Mesenchymal stem cell (in vitro differentiated cells and primary cell): ENCODE measurements at places on chromosomes 11 and 22.

- no peak overlapping the region for H3K27ac ChIP-seq
- H3K27me3 ChIP-seq, result no peaks in the 10 kb centered on the region
- H3K4me1 ChIP-seq, result no peaks in the 10 kb centered on the region
These were observed 491.2 kb upstream of the LRRC4C start for GRCh38 chr11:41950470-41951143.

- H3K27me3 ChIP-seq, result no peaks in the 10 kb centered on the region
- H3K4me1 ChIP-seq, result no peaks in the 10 kb centered on the region
- DNase-seq, result no peak
- H3K27ac ChIP-seq, result no peak overlapping the region
These were observed 228.9 kb downstream of the CTTN start for GRCh38 chr11:70627219-70627618.

DNA sequence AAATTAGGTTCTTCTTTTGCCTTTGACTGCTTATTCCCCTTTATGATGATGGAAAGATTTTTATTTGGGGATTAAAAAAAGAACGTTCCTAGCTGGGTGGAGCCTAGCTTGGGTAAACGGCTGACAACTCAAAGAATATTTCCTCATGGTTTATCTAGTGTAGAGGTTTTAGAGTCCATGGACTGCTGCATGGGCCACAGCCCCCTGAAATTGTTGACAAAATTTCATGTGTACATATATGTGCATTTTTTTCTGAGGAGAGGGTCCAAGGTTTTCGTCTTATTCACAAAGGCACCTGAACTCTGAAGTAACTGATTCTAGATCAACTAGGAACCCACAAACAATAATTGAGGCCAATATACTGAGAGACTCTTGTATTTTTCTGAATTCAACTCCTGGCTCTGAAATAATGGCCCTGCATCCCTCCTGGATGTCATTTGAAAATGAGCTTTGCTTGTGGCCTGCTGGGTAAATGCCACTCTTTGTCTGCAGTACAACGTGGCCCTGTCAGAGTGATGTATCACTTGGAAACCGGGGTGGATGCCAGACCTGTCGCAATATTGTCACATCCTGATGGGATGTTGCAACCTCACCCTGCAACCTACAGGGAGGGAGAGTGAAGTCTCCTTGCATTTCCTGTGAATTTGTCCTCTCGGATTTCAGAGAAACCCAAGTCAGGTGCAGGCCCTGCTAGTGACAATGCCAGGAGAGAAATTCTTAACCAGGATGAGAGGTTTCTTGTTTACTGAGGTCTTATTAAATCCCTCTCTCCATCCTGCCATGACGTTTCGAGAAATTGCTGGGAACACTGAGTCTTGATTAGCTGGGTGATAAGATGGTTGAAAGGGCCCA, 33.8 kb downstream of the EHF start:
- DNase-seq, result peak; percentile 77
- no peaks in the 10 kb centered on the region for H3K36me3 ChIP-seq
- H3K27me3 ChIP-seq, result no peaks in the 10 kb centered on the region
- no peak overlapping the region for H3K4me3 ChIP-seq

DNA sequence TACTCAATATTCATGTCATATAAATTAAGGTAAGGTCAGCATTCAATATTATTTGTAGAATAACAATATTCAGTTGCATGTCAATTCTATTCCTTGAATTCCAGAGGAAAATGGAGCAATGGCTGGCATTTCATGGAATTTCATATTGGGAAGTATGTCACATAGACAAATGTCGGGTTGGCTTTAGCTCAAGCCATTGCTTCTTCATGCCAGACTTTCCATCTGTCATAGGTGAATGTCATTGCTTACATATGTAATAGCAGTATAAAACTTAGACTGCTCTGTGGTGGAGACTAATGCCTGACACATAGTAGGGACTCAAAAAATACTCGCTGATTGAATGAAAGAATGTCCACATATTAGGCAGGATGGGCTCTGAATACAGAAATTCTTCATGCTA, 509.6 kb upstream of the CHORDC1 start:
- no peaks in the 10 kb centered on the region for H3K4me1 ChIP-seq
- no peak overlapping the region for H3K4me3 ChIP-seq
- no peaks in the 10 kb centered on the region for H3K27me3 ChIP-seq
- H3K27ac ChIP-seq, result no peak overlapping the region
- H3K36me3 ChIP-seq, result no peaks in the 10 kb centered on the region

- no peak overlapping the region for H3K4me3 ChIP-seq
- no peak for DNase-seq
- H3K4me1 ChIP-seq, result peaks cover 27% of the 10 kb centered on the region
- H3K36me3 ChIP-seq, result peaks cover 67% of the 10 kb centered on the region
- H3K27ac ChIP-seq, result no peak overlapping the region
These were observed 3.7 kb upstream of the SSH3 start for GRCh38 chr11:67299471-67300191.

- no peaks in the 10 kb centered on the region for H3K27me3 ChIP-seq
- peaks cover 9% of the 10 kb centered on the region for H3K4me1 ChIP-seq
- no peak overlapping the region for H3K27ac ChIP-seq
- H3K4me3 ChIP-seq, result no peak overlapping the region
- peaks cover 27% of the 10 kb centered on the region for H3K36me3 ChIP-seq
- peak; percentile 41 for DNase-seq
These were observed 19.2 kb upstream of the ADSL start for GRCh38 chr22:40326905-40327735.

DNA sequence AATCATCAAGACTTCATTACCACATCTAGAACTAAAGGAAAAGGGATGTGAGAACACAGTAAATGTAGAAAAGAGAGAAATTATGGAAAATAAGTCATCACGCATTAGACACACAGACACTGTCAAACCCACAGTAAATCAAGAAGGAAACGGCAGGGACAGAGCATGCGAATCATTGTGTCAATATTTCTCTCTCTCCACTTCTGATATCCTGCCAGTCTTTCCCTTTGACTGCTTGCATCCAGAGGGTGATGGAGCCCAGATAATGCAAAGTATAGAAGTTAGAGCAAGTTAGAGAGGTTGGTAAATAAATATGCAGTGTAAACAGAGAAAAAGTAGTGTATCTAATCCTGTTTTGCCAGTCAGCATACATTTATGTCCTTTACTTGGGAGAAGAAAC, 706.8 kb upstream of the ANO3 start:
- H3K27me3 ChIP-seq, result no peaks in the 10 kb centered on the region
- DNase-seq, result no peak
- no peak overlapping the region for H3K4me3 ChIP-seq
- H3K27ac ChIP-seq, result no peak overlapping the region
- no peaks in the 10 kb centered on the region for H3K36me3 ChIP-seq
- no peaks in the 10 kb centered on the region for H3K4me1 ChIP-seq

GRCh38 chr11:83401506-83402225, 115.5 kb upstream of the CCDC90B start:
- H3K27ac ChIP-seq, result no peak overlapping the region
- DNase-seq, result no peak
- H3K36me3 ChIP-seq, result no peaks in the 10 kb centered on the region
- H3K27me3 ChIP-seq, result no peaks in the 10 kb centered on the region

GRCh38 chr11:8286886-8287285, 23.2 kb upstream of the LMO1 start:
- H3K27ac ChIP-seq, result no peak overlapping the region
- H3K27me3 ChIP-seq, result peaks cover 29% of the 10 kb centered on the region
- no peak overlapping the region for H3K4me3 ChIP-seq
- no peaks in the 10 kb centered on the region for H3K36me3 ChIP-seq
- peaks cover 7% of the 10 kb centered on the region for H3K4me1 ChIP-seq

GRCh38 chr11:96195671-96196070, 147.3 kb downstream of the MAML2 start:
- no peaks in the 10 kb centered on the region for H3K36me3 ChIP-seq
- peaks cover 2% of the 10 kb centered on the region for H3K4me1 ChIP-seq
- DNase-seq, result no peak
- no peaks in the 10 kb centered on the region for H3K27me3 ChIP-seq

GRCh38 chr11:63873311-63873710, 34.4 kb downstream of the MARK2 start:
- H3K36me3 ChIP-seq, result peaks cover 21% of the 10 kb centered on the region
- no peaks in the 10 kb centered on the region for H3K27me3 ChIP-seq
- peaks cover 34% of the 10 kb centered on the region for H3K4me1 ChIP-seq
- no peak overlapping the region for H3K4me3 ChIP-seq

DNA sequence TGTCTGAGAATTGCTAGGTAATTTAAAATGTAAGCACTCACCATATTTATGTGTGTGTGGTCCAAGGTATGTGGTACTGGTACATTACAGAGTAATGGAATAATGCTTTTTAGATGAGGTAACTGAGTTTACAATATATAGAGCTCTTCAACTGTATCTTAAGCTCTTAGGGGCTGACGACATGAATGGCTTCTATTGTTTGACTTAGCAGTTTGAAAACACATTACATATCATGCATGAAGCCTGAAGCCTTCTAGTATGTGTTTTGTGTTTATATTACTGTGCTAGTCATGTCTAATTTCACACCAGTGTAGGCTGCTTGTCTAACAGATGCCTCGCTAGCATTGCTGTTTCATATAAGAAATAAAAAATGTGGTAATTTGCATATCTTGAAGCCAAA, 37.2 kb downstream of the GAS2 start:
- DNase-seq, result peak; percentile 58
- no peaks in the 10 kb centered on the region for H3K4me1 ChIP-seq
- no peaks in the 10 kb centered on the region for H3K36me3 ChIP-seq
- no peak overlapping the region for H3K27ac ChIP-seq
- no peaks in the 10 kb centered on the region for H3K27me3 ChIP-seq

DNA sequence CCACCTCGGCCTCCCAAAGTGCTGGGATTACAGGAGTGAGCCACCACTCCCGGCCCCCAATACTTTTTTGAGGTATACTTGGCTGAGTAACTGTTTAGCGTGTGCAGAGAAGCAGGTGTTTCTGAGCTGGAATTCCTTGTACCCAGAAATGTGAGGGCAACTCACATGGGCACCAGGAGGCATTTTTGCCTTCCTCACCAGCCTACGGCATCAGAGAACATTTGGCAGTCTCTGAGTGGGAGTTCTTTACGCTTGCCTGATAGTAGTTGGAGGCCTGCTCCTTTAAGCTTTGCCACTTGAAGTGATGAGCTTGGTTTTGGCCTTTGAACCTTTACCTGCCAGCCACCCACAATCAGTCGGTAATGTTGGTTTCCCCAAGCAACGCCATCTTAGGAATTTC, 9.2 kb downstream of the PARVB start:
- H3K27ac ChIP-seq, result no peak overlapping the region
- no peaks in the 10 kb centered on the region for H3K27me3 ChIP-seq
- DNase-seq, result no peak
- H3K4me3 ChIP-seq, result no peak overlapping the region
- no peaks in the 10 kb centered on the region for H3K36me3 ChIP-seq

- no peak overlapping the region for H3K4me3 ChIP-seq
- H3K27ac ChIP-seq, result no peak overlapping the region
- no peak for DNase-seq
- H3K36me3 ChIP-seq, result no peaks in the 10 kb centered on the region
- no peaks in the 10 kb centered on the region for H3K4me1 ChIP-seq
- no peaks in the 10 kb centered on the region for H3K27me3 ChIP-seq
These were observed 11.8 kb downstream of the C11orf87 start for GRCh38 chr11:109433753-109434256.

- H3K4me1 ChIP-seq, result no peaks in the 10 kb centered on the region
- no peaks in the 10 kb centered on the region for H3K36me3 ChIP-seq
- no peak overlapping the region for H3K27ac ChIP-seq
These were observed 1060.0 kb downstream of the TBC1D22A start for GRCh38 chr22:47822422-47822821.

- H3K4me1 ChIP-seq, result peaks cover 13% of the 10 kb centered on the region
- H3K27ac ChIP-seq, result no peak overlapping the region
- H3K4me3 ChIP-seq, result no peak overlapping the region
- H3K27me3 ChIP-seq, result peaks cover 30% of the 10 kb centered on the region
- no peaks in the 10 kb centered on the region for H3K36me3 ChIP-seq
These were observed 49.9 kb upstream of the THY1 start for GRCh38 chr11:119472856-119473222.

GRCh38 chr11:77110836-77111235, 8.2 kb downstream of the OMP start:
- peaks cover 30% of the 10 kb centered on the region for H3K36me3 ChIP-seq
- H3K4me3 ChIP-seq, result peak overlapping the region; percentile 11
- H3K27me3 ChIP-seq, result no peaks in the 10 kb centered on the region

DNA sequence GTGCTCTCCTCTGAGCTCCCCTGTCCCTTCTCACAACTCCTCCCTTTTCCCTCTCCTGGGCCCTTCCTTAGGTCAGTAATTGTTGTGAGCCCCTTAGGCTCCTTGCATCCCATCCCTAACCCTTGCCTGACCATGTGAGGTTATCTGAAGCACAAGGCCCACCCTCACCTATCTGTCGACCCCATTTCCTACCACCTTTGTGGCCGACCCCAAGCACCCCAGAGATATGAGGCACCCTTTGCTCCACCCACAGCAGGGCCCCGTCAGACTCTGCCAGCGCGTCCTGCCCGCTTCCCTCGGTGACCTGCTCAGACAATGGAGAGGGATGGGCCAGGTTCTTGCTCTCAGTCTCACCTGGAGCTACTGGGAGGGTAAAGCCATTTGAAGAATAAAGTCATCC, 1.3 kb downstream of the GNG3 start:
- H3K4me1 ChIP-seq, result peaks cover 37% of the 10 kb centered on the region
- no peak overlapping the region for H3K4me3 ChIP-seq
- DNase-seq, result no peak
- peaks cover 42% of the 10 kb centered on the region for H3K36me3 ChIP-seq

DNA sequence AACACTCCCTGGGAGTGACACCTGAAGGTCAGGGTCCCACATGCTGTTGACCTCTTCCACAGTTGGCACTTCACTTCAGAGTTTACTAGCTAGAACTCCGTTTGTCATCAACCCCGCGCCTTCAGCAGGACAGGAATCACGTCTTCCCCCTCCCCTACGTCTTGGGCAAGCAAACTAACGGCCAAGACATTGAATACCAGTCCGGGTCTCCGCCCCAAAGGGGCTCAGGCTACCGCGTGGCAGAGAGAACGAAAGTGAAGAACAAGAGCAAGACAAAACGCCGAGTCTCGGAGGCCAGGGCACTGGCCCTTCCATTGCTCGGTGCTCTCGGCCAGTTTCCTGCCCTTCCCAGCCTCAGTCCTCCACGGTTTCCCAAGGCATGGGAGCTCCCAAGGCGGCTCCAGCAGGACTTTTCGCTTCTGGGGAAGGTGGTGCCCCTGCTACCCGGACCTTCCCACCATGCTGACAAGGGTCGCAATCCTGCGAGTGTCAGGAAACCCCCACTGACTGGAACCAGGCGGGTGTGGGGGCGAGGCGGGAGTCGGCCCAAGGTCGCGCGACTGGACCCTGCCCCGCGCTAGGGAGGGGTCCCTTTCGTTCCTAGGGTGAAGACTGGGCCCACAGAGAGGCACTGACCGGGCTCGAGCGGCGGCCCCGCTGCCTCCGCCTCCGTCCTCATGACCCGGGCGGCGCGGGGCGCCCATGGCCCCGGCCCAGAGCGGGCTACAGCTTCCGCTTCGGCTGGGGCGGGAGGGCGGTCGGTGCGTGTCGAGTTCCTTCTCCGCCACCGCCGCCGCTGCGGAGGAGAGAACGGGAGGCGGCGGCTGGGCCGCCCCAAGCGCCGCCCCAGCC, at the start of gene GUCD1:
TSS of gene GUCD1 (minus strand) at position 826 of the 852 bp plus-strand sequence. CDS start at position 679, 147 bp downstream.
- peaks cover 27% of the 10 kb centered on the region for H3K4me1 ChIP-seq
- peak within 1 kb of the TSS; percentile 86 for H3K27ac ChIP-seq
- peak within 1 kb of the TSS; percentile 84 for H3K4me3 ChIP-seq
- peaks cover 44% of the 10 kb centered on the region for H3K36me3 ChIP-seq

- peaks cover 21% of the 10 kb centered on the region for H3K27me3 ChIP-seq
- no peaks in the 10 kb centered on the region for H3K36me3 ChIP-seq
These were observed 10.0 kb downstream of the OR51L1 start for GRCh38 chr11:5004424-5005274.
